ENCODE measurements at places on chromosomes 1 and 21.

DNA sequence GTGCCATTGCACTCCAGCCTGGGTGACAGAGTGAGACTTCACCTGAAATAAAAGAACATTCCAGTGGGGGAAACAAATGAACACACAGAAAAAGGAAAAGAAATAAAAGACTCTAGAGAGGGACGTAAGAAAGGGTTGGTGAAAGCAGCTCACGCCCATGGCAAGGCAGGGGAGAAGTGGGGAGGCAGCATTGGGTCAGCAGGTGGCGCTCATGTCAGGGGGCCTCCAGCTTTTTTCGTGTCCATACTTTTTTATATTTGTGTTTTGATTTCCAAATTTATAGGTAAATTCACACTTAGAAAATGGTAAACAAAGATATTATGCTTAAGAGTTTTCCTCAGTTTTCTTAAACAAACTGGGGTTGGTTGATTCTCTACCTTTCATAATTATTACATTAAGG is 45.5 kb downstream of the VPS13D start:
- peak; percentile 30 for DNase-seq

GRCh38 chr1:24477309-24477708 is 25.3 kb upstream of the RCAN3 start:
- DNase-seq: no peak

- no peak for DNase-seq
Measured at GRCh38 chr1:159282118-159282517, 20.0 kb upstream of the FCER1A start.

- no peak for DNase-seq
Measured at GRCh38 chr1:24908591-24909259, 21.4 kb downstream of the RUNX3 start.

DNA sequence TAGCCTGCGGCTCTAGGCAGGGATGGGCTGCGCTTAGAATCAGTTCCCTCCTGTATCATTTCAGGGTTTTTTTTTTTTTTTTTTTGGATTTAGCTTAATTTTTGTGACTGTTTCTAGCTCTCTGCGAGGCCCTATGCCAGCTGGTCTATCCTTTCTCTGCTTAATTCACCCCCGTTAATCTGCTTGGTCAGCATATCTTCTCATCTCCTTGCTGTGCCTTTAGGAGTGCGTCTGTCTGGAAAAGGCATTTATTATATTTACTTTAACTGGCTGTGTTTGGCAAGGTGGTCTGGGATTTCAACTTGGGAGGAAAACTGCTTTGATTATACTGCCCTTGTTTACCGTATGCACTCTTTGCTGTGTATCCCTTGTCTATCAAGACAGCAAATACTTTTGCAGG is 184.8 kb upstream of the KIAA0040 start:
- DNase-seq: no peak

DNA sequence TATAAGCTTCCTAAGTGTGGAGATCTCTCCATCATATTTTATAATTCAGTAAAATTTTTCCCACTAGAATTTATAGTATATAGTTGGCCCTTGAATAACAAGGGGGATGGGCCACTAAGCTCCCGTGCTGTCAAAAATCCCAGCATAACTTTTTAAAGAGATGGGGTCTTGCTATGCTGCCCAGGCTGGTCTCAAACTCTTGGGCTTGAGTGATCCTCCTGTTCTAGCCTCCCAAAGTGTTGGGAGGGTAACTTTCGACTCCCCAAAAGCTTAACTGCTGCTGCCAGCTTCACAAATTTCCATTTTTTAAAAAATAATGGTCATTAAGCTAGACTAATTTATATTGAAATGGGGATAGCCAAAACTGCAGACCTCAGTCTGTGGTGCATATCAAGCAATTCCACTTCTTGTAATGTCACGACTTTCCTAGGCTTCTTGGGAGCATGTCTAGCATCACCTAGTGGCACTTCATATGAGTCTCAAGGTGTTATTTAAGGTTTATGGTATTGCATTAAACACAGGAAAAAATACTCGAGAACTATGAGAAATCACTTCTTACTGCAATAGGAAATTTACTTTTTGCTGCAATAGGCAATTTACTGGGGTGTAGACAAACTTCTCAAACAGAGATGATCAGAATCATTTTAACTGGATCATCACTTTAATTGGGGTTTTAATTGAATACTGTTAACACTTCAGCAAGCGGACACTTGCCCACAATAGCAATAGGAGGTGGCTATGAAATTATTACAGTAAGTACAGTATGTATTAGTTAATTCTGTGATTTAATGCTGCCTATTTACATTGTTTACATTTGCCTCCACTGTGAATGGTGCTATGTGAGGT is 19.3 kb upstream of the ACTA1 start:
- peak; percentile 3 for DNase-seq

GRCh38 chr1:163056831-163057230 is 12.3 kb upstream of the RGS4 start:
- no peak for DNase-seq
